ENCODE measurements at places on chromosomes 1 and 21.

GRCh38 chr1:71666609-71667008 is 585.8 kb upstream of the ZRANB2 start:
- DNase-seq = no peak

GRCh38 chr21:37266515-37267221 is 466 bp downstream of the VPS26C start:
- no peak for DNase-seq

- no peak for DNase-seq
These were observed 9.7 kb upstream of the ZBTB48 start for GRCh38 chr1:6570100-6570499.

GRCh38 chr1:232743999-232744398 is 61.2 kb upstream of the MAP10 start:
- no peak for DNase-seq

GRCh38 chr1:178092878-178093493 is 918 bp upstream of the RASAL2 start:
- no peak for DNase-seq
